ENCODE measurements at places on chromosomes 2 and 18.
A peak's percentile ranks its signal among the peaks of the same experiment; 100 is the strongest.

GRCh38 chr2:3294493-3294892 lies 83.1 kb downstream of the EIPR1 start:
- DNase-seq, result no peak

DNA sequence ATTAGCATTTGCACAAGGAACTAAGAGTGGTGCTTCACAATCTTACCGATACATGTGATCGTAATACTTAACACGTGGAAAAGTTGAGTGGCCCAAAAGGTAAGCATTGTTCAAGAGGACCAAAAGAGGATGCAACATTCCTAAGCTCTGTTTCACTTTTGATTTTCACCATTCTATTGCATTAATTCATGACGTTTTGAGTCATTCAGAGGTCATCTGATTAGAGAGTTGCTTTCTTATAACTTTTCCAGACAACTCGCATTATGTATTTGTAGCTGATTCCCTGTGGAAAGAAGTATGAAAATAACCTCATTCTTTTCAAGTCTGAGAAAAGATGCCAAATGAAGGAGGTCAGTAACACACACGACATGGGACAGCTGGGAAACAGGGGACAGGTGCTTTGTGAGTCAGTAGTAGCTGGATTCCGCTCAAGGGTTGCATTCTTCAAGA lies 344.4 kb downstream of the RND3 start:
- no peak for DNase-seq

DNA sequence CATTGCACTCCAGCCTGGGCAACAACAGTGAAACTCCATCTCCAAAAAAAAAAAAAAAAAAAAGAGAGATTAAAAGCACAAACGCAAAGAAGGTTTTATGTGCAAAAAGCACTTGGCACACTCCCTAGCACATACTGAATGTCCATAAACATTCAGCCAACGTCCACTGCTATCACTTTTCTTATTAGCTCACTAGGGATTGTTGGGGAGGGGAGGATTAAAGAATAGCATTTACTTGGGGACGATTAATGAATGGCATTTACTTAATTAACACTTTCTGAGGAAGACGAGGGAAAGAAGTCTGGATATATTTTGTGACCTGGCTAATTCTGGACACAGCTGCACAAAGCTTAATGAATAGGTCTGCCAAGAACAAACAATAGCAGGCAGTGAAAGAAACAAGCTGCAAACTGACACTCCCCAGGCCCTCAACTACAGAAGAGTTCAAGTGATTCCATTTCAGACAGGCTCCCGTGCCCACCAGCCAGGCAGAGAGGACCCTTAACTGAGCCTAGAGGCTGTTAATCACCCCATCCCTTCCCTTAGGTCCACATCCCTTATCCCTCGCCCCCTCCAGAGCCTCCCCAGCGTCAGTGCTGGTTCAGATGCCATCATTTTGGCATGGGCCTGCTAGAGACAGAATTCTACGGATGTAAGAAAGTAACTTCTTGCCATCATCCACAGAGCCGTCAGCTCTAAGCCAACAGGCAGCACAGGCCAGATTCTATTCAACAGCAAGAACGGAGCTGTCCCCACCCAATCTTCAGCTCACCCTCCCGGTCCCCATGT lies 7.4 kb downstream of the CYB5A start:
- DNase-seq, result peak; percentile 33

DNA sequence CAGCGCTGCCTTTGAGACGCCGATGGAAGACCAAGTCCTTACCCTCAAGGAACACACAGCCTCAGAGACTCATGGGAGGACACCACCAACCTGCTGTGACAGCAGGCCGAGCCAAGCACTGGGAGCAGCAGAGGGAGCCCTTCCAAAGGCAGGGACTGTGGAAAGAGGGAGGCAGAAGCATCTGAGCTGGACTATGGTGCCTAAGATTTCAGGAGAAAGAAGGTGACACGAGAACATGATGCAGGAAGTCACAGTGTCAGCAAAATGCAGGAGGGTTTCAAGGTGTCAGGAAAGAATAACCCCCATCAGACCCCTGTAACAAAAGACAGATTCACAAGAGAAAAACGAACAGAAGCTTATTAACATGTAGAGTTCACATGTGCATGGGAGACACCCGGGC lies 24.2 kb upstream of the COX7A2L start:
- DNase-seq, result no peak

All from muscle of back (tissue), 13 donors.